ENCODE measurements at places on chromosomes 3 and 15. TPM values are rescaled to one million over a fixed set of nuclear protein-coding genes. Genes with fewer than 3 reads are reported as not detected.

Gene CADPS
- 2.9 TPM for polyA plus RNA-seq

Gene CYP1A2
- polyA plus RNA-seq = 0.14 TPM

GRCh38 chr3:132222868-132223538 lies 94.2 kb upstream of the ACP3 start:
- no peak for DNase-seq

DNA sequence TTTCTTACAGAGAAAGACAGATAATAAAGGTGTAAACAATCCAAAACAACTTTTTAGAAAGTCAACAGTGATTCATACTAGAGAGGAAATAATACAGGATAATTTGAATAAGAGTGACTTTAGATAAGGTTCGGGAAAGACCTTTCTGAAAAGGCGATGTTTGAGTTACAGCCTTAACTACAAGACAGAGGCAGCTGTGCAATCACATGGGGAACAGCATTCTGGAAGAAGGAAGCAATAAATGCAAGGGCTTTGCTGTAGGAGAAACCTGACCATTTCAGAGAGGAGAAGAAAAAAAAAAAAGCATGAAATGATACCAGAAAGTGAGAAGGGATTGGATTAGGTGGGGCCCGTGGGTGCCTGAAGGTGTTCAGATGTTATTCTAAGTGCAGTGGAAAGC lies 200.6 kb upstream of the ATP11B start:
- DNase-seq = no peak

DNA sequence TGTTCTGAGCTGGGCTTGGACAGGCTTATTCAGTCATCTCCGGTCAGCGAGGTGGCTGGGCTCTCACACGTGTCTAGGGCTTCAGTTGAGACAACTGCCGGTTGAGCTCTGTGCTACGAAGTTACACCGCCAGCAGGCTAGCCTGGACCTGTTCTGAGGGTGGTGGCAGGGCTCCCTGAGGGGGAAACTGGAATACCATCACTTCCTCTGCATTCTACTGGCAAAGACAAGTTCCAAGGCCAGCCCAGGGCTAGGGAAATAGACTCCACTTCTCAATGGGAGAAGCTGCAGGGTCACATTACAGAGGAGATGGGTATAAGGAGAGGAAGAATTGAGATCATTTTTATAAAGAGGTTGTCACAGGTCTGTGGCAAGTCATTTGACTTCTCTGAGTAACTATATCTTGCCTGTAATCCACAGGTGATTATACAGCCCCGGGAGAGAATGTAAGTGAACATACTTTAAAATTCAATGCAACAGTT lies 106.8 kb upstream of the IL12A start:
- DNase-seq = no peak

- DNase-seq = no peak
These were observed 167.9 kb upstream of the CBLB start for GRCh38 chr3:106036696-106037095.

DNA sequence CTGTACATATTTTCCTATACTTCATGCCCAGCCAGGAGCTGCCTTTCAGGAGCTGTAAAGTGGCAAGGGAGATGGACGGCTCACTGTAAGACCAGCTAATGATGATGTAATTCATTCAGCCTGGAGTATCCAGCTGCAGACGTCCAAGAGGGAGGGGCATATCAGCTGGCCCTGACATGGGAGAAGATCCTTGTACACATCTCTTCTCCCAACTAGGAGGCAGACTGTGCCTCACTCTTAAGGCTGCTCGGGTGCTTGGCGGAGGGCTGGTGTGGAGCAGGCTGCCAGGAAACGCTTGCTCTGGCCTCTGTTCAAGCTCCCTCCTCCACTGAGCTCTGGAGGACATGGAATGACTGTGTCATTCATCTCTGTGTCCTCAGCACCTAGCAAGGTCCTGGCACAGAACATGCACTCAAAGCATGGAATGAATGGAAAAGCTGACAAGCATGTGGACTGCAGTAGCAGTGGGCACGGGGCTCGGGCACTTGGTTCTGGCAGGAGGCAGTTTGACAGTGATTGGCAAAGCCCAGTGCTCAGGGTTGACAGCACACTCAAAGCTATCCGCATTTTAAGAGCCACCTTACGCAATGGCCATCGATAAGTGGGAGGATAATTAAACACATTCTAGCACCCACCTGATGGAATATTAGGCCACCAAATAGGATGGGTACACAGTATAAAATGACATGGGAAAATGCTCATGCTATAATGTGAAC lies 72.4 kb downstream of the TBC1D2B start:
- no peak for DNase-seq

GRCh38 chr3:143535994-143536784 lies 312.1 kb downstream of the SLC9A9 start:
- no peak for DNase-seq

Data from left renal cortex interstitium (tissue), 4 donors.